ENCODE measurements at places on chromosomes 6 and 20.

DNA sequence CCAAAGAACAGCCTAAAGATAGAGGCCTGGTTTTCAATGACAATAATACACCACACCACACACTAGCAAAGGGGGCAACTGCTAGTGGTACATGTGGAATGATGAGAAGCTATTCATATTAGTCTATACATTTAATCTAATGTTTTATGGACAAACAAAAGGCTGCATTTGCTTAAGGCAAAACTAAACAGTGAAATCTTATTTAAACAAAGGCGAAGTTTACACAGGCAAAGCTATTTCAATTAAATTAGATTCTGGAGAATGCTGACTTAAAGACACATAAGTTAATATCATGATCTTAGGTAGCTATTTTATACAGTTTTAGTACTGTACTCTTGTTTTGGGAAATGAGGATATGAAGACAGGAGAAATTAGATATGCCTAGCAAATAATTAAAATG lies 53.9 kb upstream of the SIM1 start:
- DNase-seq = no peak

DNA sequence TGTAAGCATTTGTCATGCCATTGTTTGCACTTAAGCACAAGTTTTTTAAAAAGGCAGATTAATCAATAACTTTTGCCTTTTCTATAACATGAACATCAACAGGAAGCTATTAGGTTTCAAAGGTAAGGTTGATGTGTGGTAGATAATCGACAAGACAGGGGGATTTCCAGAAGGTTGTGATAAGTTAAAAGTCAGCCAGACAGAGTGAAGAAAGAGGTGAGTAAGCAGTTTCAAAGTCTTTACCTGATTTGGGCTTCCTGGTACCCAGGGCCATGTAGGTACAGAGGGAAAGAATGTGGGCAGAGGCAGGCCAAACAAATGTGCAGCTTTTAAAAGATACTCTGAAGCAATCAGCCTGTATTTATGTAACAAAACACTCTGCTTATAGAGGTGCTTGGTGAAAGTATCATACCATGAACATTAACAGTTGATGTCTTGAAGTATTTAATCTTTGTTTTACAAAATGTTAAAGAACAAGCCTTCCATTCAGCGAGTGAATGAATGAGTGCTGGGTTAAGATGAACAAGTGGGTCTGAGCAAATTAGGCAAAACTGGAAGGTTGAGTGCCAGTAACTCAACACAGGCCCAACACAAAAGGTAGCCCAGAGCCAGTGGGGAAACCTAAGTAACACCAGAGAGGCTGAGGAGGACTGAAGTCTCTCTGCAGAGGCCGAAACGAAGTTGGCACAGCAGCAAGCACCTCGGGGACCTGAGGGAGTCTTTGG lies 60.2 kb downstream of the LRRC1 start:
- DNase-seq = no peak

DNA sequence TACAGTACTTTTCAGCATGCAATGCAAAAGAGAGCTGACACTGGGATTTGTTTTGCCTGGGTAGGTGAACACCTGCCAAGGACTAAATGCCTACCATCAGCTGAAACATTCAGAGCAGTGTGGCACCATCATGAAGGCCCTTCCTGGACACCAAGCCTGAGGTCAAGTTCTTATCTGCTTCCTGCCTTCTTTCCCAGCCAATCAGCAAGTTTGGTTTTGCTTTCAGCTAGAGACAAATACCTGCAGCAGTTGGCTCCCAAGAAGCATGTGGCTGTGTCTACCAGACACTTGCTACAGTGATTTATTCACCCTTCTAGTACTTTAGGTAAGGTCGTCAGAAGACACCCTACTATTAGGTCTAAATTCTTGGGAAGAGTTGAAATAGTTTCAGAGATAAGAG lies 112.8 kb downstream of the TBX18 start:
- DNase-seq = no peak

DNA sequence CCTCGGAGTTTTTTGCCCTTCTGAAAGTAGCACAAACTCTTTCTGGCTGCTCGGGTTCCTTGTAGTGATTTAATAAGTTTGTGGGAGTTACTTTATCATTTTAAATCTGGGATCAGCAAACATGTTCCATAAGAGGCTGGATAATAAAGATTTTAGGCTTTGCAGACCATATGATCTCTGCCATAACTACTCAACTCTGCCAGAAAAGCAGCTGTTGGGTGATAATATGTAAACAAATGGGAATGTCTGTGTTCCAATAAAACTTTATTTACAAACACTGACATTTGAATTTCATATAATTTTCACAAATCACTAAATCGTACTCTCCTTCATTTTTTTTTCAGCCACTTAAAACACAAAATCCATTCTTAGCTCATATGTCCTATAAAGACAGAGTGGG lies 3.9 kb upstream of the STMND1 start:
- DNase-seq = no peak

GRCh38 chr6:151422981-151423380 lies 28.9 kb downstream of the RMND1 start:
- no peak for DNase-seq

Data from NCI-H1105 treated with DMSO at 0.1 percent for 48 hours (cell line).